HFFc6 (cell line): ENCODE measurements at places on chromosomes 12 and 14.

- DNase-seq: peak; percentile 69
These were observed 34.3 kb upstream of the TEX22 start for GRCh38 chr14:105363847-105364708.

- no peak for DNase-seq
These were observed 86.8 kb upstream of the EIF5 start for GRCh38 chr14:103247169-103247606.

GRCh38 chr12:111027431-111027830, 107.1 kb upstream of the MYL2 start:
- DNase-seq: no peak

- DNase-seq: no peak
These were observed 46.9 kb upstream of the FLRT2 start for GRCh38 chr14:85483037-85483436.

GRCh38 chr14:38874721-38875120, 228.3 kb downstream of the SEC23A start:
- no peak for DNase-seq

DNA sequence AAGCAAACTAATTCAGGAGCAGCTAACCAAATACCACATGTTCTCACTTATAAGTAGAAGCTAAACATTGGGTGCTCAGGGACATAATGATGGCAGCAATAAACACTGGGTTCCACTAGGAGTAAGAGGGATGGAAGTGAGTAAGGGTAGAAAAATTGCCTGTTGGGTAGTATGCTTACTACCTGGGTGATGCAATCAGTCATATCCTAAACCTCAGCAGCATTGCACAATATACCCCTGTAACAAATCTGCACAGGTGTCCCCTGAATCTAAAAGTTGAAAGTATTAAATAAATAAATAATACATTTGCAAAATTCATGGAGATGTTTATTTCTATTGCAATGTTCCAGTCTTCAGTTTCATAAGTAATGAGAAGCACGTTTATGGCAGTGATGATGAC, 409.8 kb upstream of the FOXG1 start:
- DNase-seq: no peak

- no peak for DNase-seq
These were observed 337.1 kb downstream of the TMEM121 start for GRCh38 chr14:105863296-105864108.

DNA sequence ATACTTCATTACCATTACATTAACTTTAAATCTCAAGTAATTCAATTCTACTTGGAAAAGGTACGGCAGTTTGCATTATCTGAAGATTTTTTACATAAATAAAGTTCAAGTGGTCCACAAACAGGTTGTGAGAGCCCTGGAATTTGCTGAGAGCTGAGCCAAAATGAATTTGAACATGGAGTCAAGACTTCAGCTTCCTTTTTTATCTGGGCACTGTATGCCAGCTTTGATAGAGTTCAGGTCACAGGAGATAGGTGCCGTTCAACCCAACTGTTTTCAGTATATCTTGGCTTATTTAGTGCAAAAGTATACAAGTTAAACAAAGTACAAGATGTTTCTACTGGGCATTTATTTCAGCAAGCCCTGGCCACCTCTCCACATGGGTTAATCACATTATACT, 28.8 kb downstream of the HNRNPC start:
- DNase-seq: no peak

- DNase-seq: no peak
These were observed 5.7 kb downstream of the NEDD8 start for GRCh38 chr14:24226473-24226872.

GRCh38 chr14:42299692-42300091, 693.0 kb downstream of the LRFN5 start:
- DNase-seq: no peak

DNA sequence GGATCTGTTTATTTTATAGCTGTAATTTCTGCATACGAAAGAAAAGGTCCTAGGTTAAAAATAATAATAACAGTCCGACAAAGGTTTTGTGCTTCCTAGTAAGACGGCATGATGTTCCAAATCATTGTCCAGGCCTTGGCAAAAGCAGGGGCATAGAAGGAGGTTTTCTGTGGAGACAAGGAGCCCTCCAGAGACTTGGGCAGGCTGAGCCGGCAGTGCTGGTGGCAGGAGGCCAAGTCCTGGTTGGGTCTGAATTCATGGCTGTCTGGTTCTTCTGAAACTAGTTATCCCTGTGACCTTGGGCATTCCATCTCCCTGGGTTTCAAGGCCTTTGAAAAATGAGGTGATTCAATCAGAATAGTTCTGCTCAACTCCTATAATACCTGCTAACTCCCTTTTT, 44.0 kb downstream of the KCNK13 start:
- DNase-seq: no peak

- no peak for DNase-seq
These were observed 135.3 kb downstream of the SLC38A6 start for GRCh38 chr14:61116369-61116768.

GRCh38 chr12:101655393-101655792, 42.0 kb upstream of the CHPT1 start:
- DNase-seq: no peak

GRCh38 chr12:115749071-115749841, 528.2 kb downstream of the MED13L start:
- DNase-seq: no peak

DNA sequence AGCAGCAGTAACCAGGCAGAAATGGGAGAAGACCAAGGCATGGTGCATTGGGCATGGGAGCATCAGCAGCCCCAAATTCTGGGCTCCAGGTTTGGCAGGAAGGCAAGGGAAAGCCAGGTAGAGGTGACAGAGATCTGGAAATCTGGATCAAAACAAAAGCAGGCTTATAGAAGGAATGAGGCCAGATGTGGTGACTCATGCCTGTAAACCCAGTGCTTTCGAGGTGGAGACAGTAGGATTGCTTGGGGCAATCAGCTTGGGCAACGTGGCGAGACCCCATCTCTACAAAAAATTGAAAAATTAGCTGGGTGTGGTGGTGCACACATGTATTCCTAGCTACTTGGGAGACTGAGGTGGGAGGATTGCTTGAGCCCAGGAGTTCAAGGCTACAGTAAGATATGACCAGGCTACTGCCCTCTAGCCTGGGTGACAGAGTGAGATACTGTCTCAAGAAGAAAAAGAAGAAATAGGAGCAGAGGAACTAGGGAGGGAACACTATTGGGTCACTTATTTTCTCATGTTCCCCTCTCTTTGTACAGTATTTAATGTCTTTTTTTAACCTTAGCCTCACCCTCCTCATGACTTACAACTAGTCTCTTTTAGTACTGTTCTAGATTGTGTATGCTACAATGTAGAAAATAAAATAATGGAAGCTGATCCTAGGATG, 25.1 kb downstream of the SLC4A8 start:
- DNase-seq: peak; percentile 31

DNA sequence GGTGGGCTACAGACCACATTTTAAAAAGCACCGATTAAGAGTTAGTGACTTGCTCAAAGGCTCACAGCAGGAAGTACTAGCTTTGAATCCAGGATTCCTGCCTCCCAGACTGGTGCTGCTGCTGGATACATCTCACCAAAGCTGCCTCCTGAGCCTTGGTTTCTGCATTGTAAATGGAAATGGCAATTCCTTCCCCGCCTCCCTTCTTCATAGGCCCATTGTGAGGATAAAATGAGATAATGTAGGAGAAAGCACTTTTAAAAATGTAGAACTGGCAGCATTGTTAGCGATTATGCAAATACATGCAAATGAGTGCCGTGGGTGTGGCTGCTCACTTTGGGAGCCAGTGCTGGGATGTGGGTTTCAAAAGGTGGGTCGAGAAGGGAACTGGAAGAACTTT, 15.4 kb downstream of the PDE1B start:
- no peak for DNase-seq

DNA sequence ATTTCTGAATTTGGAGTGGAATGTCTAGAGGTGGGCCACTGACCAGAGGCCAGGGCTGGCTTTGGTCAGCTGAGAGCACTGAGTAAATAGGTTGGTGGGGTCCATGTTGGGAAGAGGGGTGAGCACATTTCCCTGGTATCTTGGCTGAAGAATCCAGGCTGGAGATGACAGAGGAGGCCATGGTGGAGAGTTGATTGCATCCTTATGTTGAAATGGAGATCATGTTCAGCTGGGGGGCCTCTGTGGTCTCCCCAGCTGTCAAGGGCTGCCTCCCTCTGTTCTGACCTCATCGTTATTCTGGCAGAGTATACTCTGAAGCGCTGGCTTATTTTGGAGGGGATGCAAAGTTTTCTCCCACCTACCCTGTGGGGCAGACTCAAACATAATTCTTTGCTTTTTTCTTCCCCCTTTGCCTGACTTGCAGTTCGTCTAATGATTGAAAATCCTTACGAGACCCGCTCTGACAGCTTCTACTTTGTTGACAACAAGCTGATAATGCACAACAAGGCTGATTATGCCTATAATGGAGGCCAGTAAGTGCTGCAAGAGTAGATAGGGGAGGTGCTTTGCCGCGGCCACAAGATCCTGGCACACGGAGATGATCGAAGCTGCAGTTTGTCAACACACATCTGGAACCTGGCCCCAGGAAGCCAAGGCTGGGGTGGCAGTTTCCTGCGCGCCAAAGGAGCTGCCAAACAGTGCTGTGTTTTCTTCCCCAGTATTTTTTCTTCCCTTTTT, 6.0 kb upstream of the ACADS start:
- no peak for DNase-seq

DNA sequence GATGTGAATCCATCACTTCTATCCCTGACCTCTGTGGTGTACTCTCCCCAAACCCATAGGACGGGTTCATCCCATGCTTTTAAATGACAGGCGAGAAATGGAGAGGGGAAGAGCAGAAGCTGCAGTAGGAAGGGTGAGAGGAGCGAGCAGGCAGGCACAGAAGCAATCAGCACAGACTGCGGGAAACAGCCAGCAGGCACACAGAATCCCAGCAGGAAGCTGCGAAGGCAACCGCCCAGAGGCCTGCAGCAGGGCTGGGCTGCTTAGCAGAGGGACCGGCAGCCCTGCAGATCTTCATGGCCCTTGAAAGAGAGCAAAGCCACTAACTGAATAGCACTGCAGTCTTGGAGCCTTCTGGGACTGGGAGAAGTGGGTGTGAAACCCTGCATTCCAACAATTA, 287.0 kb upstream of the FKBP4 start:
- no peak for DNase-seq

GRCh38 chr12:66061076-66061475, 69.5 kb downstream of the LLPH start:
- no peak for DNase-seq
